ENCODE measurements at places on chromosomes 13 and 19.

GRCh38 chr13:19984430-19985218 lies 26.1 kb downstream of the ZMYM2 start:
- DNase-seq = peak; percentile 22

GRCh38 chr19:39218230-39219007 lies 14.4 kb upstream of the SYCN start:
- DNase-seq = no peak

DNA sequence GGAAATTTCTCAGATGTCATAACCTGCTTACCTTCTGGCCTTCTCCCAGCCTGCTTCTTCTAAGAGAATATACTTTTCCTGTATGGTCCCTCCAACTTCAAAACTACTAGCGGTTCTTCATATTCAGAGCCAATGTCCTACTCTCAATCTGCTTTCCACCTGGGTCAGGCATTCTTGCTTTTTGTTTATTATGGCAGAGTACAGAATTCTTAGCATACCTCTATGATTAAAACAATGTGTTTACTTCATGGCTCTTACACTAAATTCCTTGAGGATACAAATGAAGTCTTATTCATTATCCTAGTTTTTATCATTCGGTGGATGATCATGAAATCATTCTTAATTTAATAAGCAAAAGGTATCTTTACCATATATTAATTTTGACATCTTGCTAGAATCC lies 484.2 kb upstream of the SLITRK1 start:
- DNase-seq = no peak

- no peak for DNase-seq
These were observed 7.5 kb downstream of the IL4I1 start for GRCh38 chr19:49889038-49889686.

DNA sequence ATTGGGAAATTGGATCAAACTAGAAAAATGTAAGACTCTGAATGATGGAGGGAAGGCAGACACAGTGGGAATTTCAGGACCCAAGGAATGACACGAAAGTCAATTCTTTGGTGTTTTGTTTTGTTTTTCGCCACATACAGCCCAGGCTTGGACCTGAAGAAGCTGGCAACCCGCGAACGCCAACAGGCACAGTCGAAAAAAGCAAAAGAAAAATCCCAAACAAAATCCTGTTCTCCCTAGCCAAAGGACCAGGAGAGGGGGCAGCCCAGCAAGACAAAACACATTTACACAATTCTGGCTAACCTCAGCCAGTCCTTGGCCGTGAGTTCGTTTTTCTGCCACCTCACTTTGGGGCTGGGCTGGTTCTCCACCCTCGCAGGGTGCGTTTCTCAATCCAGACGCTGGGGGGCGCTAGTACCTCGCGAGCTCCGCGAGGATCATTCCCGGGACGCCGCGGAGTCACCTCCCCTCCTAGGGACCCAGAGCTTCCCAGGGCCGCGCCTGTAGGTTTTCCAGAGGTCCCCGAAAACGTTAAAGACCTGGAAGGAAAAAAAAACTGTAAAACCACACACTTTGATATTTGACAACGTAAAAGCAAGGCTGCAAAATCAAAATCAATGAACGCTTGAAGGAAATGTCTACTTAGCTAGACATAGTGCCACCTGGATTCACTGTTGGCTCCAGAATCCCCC lies 34.9 kb upstream of the TPM4 start:
- peak; percentile 65 for DNase-seq

- DNase-seq = no peak
These were observed 212.9 kb downstream of the PCDH9 start for GRCh38 chr13:67017276-67017675.
